ENCODE measurements at places on chromosomes 2 and 18. TPM values are rescaled to one million over a fixed set of nuclear protein-coding genes. Genes with fewer than 3 reads are reported as not detected.

The LRRTM4 gene
- total RNA-seq: not detected

The PARD6G gene
- not detected for total RNA-seq

The CD8A gene
- 1.6 TPM for total RNA-seq

The MTHFD2 gene
- total RNA-seq: 411 TPM

The NETO1 gene
- total RNA-seq: not detected

The TNS1 gene
- total RNA-seq: 0.64 TPM

The SRD5A2 gene
- total RNA-seq: not detected

DNA sequence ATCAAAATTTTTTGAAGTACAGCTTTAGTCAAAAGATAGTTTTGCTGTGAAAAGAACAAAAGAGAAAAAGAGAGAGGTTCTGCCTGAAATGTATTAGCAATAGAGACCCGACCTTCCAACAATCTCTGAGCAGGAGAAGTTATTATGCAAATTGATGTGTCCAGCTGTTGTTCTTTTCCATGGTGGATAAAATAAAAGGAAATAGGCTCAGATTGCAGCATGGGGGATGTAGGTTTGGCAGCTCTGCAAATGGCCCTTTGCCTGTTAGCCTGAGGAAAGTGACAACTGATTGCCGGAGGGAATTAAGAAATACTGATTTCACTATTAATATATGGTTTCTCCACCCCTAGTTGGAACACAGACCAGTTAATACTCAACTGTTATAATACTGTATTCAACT, 1283.2 kb upstream of the NXPH2 start:
- DNase-seq: no peak

- DNase-seq: no peak
Measured at GRCh38 chr2:101467306-101467705, 7.6 kb downstream of the RFX8 start.

DNA sequence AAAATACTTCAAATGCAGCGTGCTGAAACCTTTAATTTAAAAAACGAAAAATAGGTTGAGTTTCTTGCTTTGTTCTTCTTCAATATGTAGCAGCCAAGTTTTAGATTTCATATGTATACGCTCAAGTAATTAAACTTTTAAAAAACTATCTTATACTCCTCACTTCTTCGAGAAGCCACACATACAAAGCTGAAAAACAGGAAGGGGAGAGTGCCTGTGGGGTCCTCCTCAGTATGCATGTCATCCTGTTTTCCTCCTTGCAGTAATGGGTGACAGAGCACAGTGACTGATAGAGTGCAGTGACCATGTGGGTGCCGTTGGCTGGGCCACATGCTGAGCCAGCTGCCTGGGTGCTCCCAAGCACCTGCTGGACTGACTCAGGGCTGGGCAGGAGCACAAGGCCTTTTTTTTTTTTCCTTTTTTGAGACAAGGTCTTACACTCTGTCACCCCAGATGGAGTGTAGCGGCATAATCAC, 33.3 kb downstream of the UXS1 start:
- peak; percentile 70 for DNase-seq

GRCh38 chr18:71374294-71375000, 1085.6 kb downstream of the SOCS6 start:
- DNase-seq: no peak

- peak; percentile 10 for DNase-seq
Measured at GRCh38 chr2:110904116-110904778, 171.9 kb downstream of the ACOXL start.

DNA sequence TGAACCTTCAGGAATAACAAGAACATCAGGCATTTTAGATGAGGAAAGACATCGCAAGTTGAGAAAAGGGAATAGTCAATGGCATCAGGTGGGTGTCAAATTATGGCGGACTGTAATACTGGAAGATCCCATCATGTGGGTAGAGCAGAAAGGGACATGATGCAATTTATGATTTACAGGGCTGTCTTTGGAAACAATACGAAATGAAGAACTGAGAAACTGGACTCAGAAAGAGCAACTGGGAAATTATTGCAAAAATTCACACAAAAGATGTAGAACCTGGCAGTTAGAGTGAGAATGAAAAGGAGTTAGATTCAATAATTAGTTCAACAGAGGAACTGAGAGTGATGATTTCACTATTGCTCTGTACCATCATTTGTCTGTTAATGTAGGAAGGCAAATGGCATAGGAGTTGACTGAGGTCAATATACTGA, 1635.0 kb upstream of the ACVR2A start:
- no peak for DNase-seq

DNA sequence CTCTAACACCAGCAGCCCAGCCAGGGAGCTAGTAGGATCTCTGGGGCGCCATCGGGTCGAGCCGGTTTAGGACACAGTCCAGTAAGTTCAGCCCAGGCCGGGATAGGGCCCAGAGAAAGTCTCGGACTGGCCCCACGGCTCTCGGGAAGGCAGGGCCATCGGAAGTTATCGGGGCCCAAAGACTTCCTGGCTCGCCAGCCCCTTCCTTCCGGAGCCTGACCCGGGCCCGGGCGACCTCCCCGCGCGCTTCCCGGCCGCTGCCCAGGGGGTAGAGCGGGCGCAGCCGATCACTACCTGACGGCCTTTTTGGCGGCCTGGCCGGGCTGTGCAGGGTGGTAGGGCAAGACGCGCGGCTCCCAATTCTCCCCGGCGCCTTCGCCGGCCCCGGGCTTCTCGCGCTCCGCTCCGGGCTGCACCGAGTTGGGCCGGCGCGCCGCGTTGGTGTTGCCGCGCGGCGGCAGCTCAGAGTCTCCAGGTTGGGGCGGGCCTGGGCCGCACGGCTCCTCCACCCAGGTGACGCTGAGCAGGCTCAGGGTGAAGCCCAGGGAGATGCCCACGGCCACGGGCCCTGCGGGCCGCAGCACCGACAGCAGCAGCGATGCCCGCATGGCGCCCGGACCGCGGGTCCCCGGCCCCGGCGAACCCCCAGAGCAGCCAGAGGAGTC, 546 bp downstream of the CHPF start:
- no peak for DNase-seq

DNA sequence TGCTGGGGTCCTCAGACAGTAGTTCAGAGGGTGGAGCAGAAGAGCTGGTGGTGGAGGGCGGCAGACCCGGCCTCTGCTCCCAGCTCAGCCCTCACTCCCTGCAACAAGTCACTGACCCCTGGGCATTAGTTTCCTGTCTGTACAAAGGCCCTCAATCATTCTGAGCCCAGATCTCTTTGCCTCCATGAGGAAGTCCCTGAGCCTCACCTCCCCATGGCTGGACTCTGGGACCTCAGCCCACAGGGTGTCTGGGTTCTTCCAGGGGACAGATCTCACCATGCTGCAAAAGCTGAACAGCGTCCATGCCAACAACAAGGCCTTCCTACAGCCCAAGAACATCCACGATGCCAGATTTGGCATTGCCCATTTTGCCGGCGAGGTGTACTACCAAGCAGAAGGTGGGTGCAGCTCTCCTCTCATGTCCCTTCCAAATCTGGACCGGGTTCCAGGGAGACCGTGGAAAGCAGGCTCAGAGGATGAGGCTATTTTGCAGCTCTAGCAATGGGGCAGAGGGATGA, 49.1 kb downstream of the MYO7B start:
- no peak for DNase-seq

DNA sequence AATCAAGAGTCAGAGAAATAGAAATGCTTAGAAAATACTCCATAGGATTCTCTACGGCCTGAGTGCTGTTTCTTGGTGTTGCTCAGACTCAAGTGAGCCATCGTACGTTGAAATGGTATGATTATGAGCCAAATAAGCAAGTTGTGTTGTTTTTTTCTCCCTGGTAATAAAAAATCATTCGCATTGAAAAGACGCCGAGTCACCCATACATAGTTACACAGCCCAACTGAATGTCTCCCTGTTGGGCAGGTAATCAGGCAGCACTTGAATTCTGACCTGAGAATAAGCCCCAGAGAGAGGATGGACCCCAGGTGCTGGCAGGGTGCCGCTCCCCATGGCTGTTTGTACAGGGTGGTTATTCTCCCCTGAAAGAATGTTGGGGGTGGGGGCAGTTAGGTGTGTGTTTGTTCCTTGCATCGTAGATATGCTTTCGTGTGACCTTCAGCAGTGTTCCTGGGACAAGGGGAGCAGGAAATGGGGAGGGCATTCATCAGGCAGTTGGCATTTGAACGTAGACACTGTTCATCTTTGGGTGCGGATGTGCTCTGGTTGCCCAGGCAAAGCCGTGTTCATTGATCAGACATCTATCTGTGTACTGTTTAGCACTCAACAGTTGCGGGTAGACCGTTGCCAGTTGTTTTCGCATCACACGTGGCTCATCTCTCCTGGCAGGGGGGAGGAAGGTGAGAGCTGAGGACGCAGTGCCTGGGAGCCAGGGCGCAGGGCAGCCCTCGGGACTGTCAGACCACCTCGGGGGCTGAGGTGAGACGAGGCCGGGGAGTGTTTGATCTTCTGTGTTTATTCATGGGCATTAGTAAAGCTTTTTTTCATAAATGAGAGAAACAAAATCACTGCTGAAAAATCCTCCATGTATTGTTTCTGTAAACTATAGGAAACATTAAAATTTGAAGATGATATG, 27.3 kb downstream of the MTCL1 start:
- DNase-seq: no peak

DNA sequence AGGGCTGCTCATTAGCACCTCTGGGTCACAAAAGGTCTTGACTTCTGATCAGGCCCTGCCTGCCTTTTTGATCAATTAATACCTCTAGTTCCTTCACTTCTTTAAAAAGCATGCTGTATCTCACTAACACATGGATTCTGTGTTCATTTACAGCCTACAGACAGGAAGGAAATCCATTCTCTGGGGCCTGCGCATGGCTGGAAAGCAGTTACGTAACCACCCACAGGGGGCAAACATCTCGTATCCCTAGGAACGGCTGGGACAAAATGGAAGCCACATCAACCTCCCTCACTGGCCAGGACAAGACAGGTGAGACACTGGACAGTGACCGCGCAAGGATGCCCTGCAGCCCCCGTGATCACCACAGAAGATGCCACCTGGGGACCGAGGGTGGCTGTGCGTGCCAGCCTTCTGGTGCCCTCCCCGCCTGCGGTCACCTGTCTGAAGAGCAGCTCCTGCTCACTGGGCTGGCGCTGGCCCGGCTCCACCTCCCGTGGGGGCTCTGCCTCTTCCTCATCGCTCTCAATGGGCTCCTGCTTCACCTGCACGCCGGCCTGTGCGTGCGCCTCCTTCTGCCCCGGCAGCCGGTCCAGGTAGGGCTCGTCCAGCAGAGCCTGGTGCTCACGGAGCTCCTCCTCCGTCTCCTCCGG, 266.9 kb downstream of the TWIST2 start:
- no peak for DNase-seq

DNA sequence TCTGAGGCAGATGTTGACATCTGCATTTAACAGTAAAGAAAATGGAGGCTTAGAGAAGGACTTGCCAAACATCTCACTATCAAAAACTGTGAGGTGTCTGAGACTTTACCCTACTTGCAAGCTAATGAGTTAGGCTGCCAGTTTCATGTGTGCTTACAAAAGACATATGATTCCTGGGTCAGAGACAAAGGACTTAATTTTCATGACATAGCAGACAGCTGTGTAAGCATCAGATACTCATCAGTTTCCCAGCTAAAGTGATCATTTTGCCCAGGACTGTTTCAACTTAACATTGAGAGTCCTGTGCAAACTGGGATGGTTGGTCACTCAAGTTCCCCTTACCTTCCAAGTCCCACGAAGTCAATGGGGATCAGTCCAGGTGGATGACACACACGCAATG, 18.9 kb upstream of the DAPL1 start:
- no peak for DNase-seq

- DNase-seq: peak; percentile 4
Measured at GRCh38 chr2:239308661-239309397, 92.0 kb downstream of the HDAC4 start.

GRCh38 chr2:158777077-158777476, 18.0 kb upstream of the DAPL1 start:
- no peak for DNase-seq

GRCh38 chr18:47847635-47848034, 82.8 kb downstream of the SMAD2 start:
- no peak for DNase-seq

GRCh38 chr18:80258640-80259039, 11.3 kb upstream of the PARD6G start:
- DNase-seq: no peak

DNA sequence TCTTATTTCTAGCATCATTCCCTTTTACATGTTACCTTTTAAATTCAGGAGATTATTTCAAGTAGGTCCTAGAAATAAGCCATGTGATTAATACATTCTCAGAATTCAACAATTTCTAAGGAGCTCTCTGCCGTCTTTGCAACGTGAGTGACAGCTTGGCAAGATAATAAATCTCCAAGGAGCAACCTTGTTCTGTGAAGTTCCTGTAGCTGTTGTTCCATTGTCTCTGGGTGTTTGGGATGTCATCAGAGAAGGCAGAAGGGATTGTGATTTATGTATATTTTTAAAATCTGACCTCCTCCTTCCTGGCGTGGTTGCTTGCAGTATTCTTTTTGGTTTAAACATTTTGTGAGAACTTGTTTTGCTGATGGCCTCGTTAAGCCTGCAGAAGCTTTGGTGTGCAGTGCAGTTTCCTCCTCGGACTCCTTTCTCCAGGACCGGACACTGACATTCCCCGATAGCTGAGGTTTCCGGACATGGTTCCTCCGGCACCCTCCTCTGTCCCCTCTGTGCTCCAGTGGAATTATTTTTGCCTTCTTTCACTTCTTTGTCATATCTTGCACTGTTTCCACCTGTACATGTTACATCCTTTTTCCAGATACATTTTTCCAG, 33.7 kb downstream of the RAMP1 start:
- DNase-seq: no peak

GRCh38 chr18:27138079-27138478, 47.0 kb downstream of the CHST9 start:
- DNase-seq: no peak

DNA sequence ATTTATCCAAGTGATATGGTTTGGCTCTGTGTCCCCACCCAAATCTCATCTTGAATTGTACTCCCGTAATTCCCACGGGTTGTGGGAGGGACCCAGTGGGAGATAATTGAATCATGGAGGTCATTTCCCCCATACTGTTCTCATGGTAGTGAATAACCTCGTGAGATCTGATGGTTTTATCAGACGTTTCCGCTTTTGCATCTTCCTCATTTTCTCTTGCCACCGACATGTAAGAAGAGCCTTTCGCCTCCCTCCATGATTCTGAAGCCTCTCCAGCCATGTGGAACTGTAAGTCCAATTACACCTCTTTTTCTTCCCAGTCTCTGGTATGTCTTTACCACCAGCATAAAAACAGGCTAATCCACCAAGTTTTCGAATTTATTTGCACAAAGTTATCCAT, 20.3 kb upstream of the CHST10 start:
- DNase-seq: no peak

DNA sequence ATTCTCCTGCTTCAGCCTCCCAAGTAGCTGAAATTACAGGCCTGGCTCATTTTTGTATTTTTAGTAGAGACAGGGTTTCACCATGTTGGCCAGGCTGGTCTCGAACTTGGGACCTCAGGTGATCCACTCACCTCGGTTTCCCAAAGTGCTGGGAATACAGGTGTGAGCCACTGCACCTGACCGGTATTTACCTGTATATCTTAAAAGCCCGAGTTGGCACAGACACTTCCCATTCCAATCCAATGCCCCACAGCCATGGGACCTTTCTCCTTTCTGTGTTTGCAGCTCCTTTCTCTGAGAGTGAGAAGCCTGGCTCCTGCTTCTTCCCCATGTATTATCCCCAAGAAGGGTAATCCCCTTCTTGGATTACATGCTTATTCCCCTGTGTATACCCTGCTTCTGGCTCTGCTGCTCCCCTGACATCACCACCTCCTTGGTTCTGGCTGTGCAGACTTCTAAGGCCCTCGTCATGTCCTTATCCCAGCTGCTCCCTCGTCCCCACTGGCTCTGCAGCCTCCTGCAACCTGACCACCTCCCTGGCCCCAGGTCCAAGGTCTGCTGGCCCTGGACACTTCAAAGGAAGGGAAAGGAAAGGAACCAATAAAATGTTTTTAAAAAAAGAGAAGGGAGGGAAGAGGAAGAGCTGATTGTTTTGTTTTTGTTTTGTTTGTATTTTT, 52.8 kb downstream of the INPP5D start:
- no peak for DNase-seq

GRCh38 chr2:46332686-46333281, 35.6 kb downstream of the EPAS1 start:
- no peak for DNase-seq
